NCI-H1417 (cell line): ENCODE measurements at places on chromosomes 6 and 20.

GRCh38 chr20:3842348-3842930 lies 4.2 kb upstream of the MAVS start:
- DNase-seq = no peak

DNA sequence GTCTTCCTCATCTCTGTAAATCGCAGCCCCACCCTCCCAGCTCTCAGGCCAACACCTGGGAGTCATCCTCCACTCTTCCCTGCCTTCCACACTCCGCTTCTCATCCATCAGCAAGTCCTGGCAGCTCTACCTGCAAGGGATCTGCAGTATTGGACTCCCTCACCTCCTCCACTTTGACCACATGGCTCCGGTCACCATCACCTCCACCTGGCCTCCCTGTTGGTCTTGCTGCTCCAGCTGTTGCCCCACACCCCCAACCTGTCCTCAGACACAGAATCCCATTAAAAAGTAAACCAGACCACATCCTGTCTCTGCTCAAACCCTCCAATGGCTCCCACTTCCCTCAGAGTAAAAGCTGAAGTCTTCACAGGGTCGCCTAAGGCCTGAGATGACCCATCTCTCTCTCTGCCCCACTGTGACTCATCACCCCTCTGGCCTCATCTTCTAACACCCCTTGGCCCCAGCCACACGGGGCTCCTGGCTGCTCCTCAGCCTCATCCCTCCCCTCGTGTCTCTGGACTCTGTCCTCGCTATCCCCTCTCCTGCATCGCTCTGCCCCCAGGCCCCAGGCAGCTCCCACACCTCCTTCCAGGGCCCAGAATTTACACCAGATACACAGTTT lies 185.1 kb upstream of the SULF2 start:
- no peak for DNase-seq

GRCh38 chr20:63635431-63636141 lies 8.7 kb upstream of the GMEB2 start:
- no peak for DNase-seq

- no peak for DNase-seq
These were observed 1.6 kb upstream of the LY86 start for GRCh38 chr6:6586671-6587526.

DNA sequence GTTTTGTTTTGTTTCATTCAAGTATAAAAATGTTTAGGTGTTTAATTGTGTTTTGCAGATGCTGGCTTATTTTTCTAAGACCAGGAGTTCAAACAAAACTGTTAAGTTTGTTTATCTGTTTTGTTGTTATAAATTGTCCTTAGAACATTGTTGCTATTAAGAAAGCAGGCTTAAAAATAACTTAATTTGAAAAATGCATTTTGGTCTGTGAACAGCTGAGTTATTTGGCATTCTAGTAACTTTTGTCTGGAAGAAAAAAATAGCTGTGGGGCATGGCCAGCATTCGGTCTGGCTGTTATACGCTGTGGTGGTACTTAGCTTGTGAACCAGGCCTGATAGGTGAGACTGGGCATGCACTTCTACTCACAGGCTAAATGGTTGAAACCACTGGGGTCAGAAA lies 37.8 kb downstream of the SLX4IP start:
- DNase-seq = no peak

GRCh38 chr6:167513778-167514177 lies 188.9 kb downstream of the TTLL2 start:
- no peak for DNase-seq

DNA sequence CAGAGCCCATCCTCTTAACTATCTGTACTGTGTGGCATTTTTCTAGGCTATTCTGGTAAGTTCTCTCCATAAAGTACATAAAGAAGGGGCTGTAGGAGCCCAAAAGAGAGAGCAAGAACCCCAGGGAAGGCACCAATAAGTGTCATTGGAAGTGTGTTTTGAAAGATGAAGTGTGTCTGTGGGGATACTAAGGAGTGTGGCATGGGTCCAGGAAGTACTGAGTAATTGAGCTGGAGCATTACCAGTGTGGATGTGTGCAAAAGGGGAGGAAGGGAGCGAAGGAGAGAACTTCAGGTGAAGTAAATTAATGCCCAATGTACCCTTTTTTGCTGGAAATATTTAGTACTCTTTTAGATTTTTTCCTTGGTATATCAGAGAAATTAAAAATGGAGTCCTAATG lies 63.9 kb downstream of the KCNS1 start:
- peak; percentile 30 for DNase-seq

- no peak for DNase-seq
These were observed 50.8 kb downstream of the GFOD1 start for GRCh38 chr6:13436399-13437217.

- no peak for DNase-seq
These were observed 17.7 kb upstream of the MCM9 start for GRCh38 chr6:118952683-118953082.

DNA sequence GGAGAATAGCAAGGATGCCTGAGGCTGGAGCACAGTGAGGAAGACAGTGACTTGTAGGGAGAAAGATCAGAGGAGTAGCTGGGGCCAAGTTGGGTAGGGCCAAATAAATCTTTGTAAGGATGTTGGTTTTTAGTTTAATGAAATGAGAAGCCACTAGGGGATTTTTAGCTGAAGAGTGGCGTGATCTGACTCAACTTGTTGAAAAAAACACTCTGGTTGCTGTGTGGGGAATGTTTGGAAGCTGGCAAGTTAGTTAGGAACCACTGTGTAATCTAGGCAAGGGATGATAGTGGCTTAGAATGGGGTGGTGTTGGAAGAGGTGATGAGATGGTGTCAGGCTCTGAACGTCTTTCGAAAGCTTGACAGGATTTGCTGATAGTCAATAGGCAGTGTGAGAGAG lies 176.1 kb upstream of the HDDC2 start:
- no peak for DNase-seq

- DNase-seq = no peak
These were observed 32.1 kb upstream of the RIN2 start for GRCh38 chr20:19725814-19726525.

GRCh38 chr6:135782546-135782945 lies 69.0 kb upstream of the PDE7B start:
- no peak for DNase-seq

- no peak for DNase-seq
These were observed 19.3 kb downstream of the SIRT5 start for GRCh38 chr6:13593720-13594119.

DNA sequence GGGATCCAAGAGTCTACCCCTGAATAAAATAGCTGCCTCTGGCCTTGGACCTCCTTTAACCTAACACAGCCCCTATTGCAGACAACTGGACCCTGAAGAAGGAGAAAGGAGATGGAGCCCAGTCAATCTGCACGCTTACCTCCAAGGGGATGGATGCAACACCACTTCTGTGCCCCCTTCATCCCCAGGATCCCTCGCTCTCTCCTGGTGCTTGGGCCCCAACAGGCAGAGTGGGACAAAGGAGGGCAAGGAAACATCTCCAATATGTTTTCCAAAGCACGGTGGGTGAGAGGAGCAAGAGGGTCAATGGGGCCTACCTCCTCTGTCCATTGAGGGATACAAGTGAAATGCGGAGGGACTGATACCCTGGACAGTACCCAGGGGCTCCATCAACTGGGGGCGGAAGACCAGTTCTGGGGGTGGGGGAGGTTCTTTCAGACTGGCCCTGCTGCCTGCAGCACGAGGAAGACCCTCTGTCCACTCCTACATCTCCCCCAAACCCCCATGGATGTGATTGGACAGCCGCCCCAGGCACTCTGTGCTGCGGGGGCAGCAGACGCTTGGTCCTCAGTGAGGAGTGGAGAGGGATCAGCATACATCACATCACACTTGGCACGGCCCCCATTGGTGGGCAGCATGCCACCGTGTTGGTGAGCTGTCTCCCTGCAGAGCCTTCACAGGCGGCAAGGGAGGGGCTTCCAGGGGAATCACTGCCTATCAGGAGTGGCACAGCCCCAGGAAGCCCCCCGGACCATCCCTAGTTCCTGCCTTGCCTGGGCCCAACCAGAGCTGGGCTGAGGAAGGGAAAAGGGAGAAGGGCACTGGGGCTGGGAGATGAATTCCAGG lies 70.6 kb downstream of the MRPL14 start:
- no peak for DNase-seq

DNA sequence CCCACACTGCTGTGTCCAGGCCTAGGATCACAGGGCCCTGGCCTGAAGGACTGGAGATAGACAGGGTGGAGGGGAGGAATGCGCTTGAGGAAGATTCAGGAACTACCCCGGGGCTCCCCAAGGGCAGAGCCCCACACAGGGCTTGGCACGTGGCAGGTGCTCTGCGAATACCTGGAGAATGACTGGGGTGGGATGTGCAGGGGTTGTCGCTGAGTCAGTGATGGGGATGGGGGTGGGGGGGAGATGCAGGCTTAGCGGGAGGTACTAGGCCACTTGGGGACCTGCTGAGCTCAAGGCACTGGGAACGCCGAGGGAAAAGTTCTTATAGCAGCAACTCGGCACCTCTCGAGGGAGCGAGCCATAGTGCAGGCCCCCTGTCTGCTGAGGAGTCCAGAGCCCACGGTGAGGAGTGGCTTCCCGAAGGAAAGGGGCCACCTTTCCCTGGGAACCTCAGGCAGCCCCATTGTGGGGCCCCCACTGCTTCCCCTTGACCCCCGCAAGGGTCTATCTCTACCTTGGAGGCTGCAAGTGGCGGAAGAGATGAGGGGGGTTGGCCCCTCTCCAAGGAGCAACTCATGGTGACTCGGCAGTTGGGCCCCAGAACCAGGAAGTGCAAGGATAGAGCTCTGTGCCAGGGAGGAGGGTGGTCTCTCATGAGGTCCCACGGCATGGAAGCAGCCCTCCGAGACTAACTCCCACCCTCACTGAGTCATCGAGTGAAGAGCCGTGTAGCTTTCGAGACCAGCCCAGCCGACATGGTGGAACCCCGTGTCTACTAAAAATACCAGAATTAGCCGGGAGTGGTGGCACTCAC lies 33.1 kb downstream of the SRC start:
- no peak for DNase-seq

GRCh38 chr6:36516559-36516958 lies 30.7 kb downstream of the STK38 start:
- no peak for DNase-seq

GRCh38 chr6:40799296-40800140 lies 212.4 kb upstream of the LRFN2 start:
- no peak for DNase-seq

DNA sequence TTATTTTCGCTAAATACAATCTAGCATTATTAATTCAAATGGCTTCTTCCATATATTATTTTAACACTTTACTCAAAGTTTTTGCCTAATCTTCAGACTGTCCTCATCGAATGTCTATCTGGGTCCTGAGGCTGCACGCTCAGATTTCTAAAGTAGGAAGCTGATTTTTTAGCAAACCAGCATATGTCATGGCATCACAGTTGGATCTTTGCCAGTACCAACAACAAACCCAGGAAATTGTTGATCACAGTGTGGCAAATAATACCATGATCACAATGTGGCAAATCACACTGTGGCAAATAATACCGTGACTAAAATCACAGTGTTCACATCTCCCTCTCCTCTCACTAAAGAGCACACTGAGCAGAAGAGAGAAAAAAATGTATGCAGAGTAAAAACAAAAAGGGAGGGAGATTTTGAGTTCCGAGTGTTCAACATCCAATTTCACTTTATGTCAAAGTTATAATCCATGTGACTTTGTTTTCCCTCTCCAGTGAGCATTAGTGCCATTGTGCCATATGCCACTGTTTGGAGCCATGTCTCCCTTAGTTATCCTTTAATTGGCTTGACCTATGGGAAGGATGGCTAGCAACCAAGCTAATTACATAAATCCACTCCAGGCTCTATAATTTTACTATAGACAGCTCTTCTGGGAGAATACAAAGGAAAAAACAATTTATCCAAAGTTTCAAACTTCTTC lies 1059.6 kb downstream of the HACE1 start:
- no peak for DNase-seq

DNA sequence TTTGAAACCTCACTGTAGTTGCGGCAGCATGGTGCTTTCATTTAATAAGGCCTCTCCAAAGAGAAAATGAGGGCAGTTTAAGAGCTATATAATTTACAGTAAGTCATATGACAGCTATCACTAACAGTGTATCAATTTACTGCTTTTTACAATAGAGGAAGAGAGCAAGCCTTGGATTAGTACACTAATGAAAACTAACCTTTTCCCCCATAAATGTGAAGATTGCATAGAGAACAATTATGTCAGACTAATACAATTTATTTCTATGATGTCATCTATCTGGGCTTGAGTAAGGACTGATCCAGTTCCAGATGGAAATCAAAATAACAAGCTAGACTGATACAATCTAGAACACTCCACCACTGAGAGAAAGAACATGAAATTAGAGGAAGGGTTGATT lies 78.1 kb upstream of the FAM83B start:
- DNase-seq = peak; percentile 55

GRCh38 chr6:151111670-151112069 lies 128.1 kb upstream of the AKAP12 start:
- DNase-seq = no peak

GRCh38 chr20:37987602-37988290 lies 45.5 kb downstream of the TTI1 start:
- no peak for DNase-seq

- DNase-seq = no peak
These were observed 16.2 kb upstream of the MRPS18A start for GRCh38 chr6:43703512-43704429.

- no peak for DNase-seq
These were observed 6.7 kb downstream of the RGS19 start for GRCh38 chr20:64072498-64073063.

DNA sequence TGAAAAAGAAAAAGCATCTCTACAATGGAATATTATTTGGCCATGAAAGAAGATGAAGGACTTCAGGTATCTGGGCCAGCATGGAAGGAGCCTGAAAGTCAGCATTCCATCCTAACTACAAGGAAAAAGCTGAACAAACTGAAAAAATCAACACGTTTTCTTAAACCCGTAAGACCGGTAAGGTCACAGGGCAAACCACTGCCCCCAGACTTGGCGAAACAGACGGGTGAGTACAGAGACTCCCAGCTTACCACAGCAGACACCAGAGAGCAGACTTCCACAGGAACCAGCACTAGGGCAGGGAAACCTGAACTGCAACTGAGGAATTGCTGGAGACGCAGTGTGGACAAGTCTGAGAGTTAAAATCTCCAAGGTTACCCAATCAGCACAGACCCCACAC lies 31.4 kb downstream of the BEND3 start:
- no peak for DNase-seq
